ENCODE measurements at places on chromosomes 5 and 9.

DNA sequence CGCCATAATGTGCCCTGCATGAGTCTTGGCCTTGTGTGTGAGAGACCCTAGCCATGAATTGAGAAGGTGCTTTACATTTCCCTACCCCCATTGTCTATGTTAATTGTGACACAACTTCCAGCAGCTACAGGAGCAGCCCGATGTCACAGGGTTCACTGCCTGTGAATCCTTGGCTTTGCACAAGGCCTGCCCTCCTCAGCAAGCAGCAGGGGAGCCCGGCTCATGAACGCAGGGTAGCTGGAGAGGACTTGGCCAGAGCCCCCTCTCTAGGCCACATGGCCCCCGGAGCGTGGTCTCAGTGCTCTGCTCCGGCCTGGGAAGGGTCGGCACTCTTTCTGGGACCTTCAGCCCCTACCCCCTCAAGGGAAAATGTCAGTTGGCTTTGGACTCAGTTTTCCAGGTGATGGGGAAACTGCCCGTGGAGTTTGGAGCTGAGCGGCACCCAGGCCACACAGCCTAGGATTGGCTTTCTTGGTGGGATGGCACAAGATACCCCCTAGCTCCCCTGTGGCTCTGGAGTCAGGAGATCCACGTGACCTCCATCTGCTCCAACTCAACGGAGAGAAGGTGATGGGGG, 160.8 kb downstream of the DAB2IP start:
- DNase-seq, result no peak

DNA sequence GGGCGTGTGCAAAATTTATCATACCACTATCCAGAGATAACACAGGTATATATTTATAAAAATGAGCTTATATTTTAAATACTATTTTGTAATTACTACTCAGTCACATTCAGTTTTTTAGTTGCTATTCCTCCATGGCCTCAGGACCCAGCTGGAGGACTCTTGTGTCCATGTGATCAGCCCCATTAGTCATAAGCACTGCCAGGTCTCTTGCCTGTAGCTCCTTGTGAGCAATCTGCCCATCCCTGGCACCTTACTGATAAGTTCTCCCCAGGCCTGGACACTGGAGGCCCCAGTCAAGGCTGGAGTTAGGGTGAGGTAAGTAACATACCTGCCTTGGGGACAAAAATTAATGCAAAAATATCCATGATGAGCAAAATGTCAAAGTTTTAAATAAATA, 29.5 kb upstream of the ADRB2 start:
- no peak for DNase-seq

- DNase-seq, result no peak
Measured at GRCh38 chr5:76849419-76850291, at the start of gene S100Z. Gene S100Z, plus strand, starts transcription at chr5:76850014. Its CDS starts 25,346 bp downstream, at chr5:76875360.

DNA sequence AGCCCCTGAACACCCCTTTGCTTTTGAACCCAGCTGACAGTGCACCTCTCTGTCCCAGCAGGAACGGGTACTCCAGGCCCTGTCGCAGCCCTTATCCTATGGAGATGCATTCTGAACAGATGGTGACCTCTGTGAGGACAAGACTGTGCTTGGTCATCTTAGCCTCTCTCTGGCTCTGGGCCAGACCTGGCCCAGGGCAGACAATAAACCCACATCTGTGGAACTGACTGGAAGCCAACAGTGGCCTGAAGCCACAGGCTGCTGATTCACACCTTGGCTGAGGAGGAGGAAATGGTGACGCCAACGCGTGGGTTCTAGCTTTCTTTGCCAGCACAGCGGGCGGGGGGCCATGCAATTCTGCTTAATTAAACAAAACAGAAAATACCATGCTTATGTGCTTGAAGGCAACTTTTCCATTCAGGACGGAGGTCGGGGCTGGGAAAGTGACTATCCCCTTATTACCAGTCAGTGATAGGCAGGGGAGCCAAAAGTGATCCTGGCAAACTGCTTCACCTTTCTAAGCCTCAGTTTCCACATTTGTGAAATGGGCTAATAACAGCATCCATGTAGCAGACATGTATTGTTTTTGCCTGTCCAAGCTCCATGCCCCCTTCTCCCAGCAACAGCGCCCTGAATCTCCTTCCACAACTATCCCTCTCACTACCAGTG, 10.8 kb downstream of the SH3PXD2B start:
- no peak for DNase-seq

DNA sequence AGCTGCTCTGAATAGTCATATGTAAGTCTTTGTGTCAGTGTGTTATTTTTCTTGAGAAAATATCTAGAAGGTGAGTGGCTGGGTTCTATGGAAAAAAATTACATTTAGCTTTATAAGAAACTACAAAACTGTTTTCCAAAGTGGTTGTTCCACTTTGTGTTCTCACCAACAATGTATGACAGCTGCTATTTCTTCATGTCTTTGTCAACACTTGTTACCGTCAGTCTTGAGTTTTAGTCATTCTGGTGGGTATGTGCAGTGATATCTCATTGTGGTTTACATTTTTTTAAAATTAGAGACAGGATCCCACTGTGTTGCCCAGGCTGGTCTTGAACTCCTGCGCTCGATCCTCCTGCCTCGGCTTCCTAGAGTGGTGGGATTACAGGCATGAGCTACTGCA, 246.4 kb downstream of the PJA2 start:
- DNase-seq, result no peak
